ENCODE measurements at places on chromosomes 2 and 18. TPM values are rescaled to one million over a fixed set of nuclear protein-coding genes. Genes with fewer than 3 reads are reported as not detected.

Gene PCBP1
- 457 TPM for total RNA-seq

Gene SNORC
- total RNA-seq, result 0.61 TPM

Gene SERPINB3
- total RNA-seq, result 1.7 TPM

Gene RGPD3
- 0.22 TPM for total RNA-seq

Gene CXCR1
- not detected for total RNA-seq

Gene MSGN1
- total RNA-seq, result not detected

Gene ACYP2
- total RNA-seq, result 3.2 TPM

Gene RNASEH1
- 40.4 TPM for total RNA-seq

Gene IL37
- total RNA-seq, result 0.55 TPM
